NCI-H2227 treated with DMSO at 0.1 percent for 48 hours (cell line): ENCODE measurements at places on chromosomes 7 and 10.

- DNase-seq = no peak
Observed at GRCh38 chr10:71516890-71517289, 120.2 kb downstream of the CDH23 start.

GRCh38 chr7:18538554-18539250, 43.2 kb downstream of the HDAC9 start:
- no peak for DNase-seq

DNA sequence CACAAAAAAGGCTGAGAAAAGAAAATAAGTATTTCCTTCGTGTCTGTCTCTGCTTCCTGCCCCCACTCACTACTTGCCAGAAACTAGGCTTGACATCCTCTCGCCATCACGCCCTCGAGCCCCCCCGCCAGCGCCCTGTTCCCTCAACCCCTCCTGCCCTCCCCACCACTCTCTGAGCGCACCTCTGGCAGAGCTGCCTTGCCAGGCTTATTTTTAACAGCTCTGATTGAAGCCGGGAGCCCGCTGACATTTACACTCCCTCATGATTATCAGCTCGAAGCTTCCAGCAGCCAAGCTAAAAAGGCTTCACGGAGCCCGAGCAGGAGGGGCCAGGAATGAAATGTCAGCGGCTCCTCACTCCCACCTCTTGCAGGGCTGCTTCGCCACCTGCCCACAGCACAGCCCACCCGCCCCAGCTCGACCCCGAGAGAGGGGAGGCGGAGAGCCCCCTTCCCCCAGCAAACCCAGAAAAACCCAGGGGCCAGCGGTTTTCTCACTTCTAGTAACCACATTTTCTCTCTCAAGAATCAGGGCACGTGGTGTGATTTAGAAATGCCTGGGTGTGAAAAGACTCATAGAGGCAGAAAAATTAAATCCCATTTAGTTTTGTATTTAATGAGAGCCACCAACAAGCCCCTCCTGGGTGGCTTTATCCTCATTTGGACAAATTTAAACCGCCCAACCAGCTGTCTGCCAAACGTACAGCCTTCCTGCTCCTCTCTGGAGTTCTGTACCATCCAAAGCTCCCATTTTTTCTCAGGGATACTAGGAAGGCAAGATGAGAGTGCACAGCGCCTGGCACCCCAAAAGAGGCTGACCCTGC, 89.3 kb downstream of the SLIT1 start:
- peak; percentile 38 for DNase-seq

GRCh38 chr10:46556515-46557318, at the start of gene GPRIN2:
GPRIN2 (minus strand) TSS chr10:46556658; CDS start chr10:46550736, 5,922 bp downstream.
- no peak for DNase-seq

- DNase-seq = no peak
Observed at GRCh38 chr10:77590344-77591237, 47.0 kb downstream of the KCNMA1 start.

DNA sequence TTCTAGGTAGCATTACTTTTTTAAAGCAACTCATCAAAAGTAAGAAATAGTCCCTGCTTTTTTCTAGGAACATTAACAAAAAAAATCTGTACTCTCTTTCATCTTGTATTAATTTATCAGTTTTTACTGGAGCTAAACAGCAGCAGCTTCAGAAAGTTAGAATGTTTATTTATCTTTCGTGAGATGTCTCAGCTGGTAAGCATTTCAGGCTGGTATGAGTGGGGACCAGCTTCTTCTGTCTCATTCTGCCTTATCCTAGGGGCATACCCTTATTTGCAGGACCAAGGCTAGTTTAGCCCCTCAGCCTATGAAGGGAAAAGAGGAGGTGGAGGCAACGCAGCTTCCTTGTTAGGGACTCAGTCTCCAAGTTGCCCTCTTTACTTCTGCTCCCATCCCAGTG, 35.1 kb downstream of the LANCL2 start:
- DNase-seq = no peak

GRCh38 chr10:99631496-99631895, 11.3 kb upstream of the SLC25A28 start:
- DNase-seq = no peak

DNA sequence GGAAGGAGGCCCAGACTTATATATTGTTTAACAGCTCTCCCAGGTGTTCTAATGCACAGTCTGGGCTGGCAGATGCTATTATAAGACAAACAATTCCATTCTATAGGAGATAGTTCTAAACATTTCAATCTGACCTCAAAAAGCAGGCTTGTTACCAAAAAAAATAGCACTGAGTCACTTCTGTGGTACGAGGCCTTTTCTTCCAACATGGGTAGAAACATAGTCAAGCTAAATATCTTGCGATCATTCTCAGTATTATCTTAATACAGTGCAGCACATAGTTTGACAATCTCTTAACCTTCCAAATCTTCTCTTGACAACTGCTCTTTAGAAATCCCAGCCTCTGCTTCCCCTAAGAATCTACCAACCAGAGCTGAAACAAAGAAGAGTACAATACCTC, 46.6 kb upstream of the MKX start:
- no peak for DNase-seq

GRCh38 chr10:58573144-58573543, 60.5 kb downstream of the BICC1 start:
- no peak for DNase-seq

GRCh38 chr7:18829858-18830285, 287.6 kb downstream of the TWIST1 start:
- no peak for DNase-seq

- no peak for DNase-seq
Observed at GRCh38 chr10:53537508-53537907, 764.9 kb upstream of the MBL2 start.

GRCh38 chr7:8511855-8512254, 78.4 kb downstream of the NXPH1 start:
- peak; percentile 9 for DNase-seq

DNA sequence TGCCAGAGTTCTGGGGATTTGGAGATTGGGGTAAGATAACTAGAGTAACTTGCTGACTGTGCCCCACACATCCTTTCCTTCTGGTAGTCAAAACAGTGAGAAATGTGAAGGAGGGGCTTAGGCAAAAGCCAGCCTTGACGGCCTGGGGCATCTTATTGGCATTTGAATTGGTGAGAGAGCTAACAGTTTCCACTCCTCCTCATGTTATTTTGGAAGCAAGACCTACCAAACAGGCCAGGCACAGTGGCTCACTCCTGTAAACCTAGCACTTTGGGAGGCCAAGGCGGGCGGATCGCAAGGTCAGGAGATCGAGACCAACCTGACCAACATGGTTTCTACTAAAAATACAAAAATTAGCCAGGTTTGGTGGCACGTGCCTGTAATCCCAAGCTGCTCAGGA, 596.6 kb downstream of the GRM8 start:
- DNase-seq = no peak

GRCh38 chr10:59627366-59628018, 82.2 kb downstream of the SLC16A9 start:
- DNase-seq = no peak

DNA sequence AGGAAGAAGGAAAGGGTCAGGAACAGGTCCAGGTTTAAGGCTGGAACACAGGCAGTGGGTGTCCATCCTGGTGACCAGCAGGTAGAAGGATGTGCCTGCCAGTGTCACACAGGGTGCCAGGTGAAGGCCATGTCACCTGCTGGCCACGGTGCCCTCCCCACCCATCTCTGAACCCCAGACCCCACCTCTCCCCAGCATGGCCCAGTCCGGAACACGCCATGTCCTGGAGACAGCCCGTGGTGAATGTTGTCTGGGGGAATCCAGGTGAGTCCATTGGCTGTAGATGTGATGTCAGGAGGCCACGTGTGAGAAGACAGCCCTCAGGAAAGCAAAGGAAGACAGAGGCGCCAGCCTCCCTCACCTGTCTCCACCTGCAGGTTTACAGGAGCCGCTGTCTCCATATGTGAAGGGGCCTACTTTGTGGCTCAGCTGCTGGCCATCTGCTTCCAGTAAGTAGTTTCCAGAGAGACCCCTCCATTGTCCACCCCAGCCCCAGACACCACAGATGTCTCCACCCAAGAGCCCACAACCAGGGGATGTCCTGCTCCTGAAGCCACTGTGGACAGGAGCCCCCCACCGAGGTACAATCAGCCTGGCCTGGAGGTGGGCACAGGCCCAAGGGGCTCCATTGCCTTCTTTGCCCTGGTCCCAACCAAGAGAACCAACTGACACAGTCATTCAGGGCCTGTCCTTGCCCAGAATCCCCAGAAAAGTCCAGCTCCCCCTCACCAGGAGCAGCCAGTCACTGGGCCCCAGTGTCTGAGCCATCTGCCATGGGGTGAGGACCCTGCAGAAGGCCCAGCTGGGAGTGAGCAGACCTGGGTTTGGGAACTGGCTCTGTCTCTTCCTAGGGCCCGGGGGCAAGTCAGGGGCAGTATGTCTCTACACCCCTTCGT, 20.7 kb downstream of the TMEM72 start:
- no peak for DNase-seq

- no peak for DNase-seq
Observed at GRCh38 chr7:102992938-102993717, 80.3 kb downstream of the LRRC17 start.

- peak; percentile 99 for DNase-seq
Observed at GRCh38 chr7:133252858-133253518, at the start of gene EXOC4. EXOC4 (plus strand) TSS chr7:133253078.

- DNase-seq = no peak
Observed at GRCh38 chr7:100607111-100607510, 4.9 kb downstream of the PCOLCE start.
